ENCODE measurements at places on chromosomes 16 and 17. TPM values are rescaled to one million over a fixed set of nuclear protein-coding genes. Genes with fewer than 3 reads are reported as not detected.

GRCh38 chr17:81261096-81261495, 22.0 kb downstream of the NDUFAF8 start:
- no peak for DNase-seq

GRCh38 chr17:50265212-50265611, 9.1 kb upstream of the TMEM92 start:
- DNase-seq, result no peak

GRCh38 chr16:75361936-75362335, 71.4 kb downstream of the CFDP1 start:
- DNase-seq, result no peak

GRCh38 chr16:47725188-47725695, 264.1 kb downstream of the PHKB start:
- DNase-seq, result no peak

DNA sequence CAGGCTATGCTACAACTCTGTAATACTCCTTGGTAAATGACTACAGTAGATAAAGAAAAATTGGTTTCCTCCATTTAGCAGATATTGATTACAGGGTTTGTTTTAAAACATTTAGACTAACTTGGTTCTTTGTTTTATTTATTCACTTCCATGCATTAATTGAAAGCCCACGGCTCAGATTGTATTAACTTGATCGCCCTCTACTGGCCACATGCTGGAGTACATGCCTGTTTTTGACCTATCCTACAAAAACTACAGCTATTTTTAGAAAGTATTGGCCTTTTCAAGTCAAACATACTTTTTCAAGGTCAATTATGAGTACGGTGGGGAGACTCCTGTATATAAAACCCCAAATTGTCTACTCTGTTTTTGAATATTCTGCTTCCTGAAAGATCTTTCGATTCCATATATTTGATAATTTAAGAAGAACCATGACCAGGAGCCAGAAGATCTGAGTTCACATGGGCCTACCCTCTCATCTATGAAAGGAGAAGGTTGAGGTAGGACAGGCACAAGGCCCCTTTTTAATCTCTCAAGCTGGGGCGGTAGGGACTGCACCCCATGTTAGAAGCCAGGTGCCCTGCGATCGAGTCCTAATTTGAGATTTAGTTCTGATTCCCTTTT, 51.8 kb downstream of the CA10 start:
- peak; percentile 35 for DNase-seq

DNA sequence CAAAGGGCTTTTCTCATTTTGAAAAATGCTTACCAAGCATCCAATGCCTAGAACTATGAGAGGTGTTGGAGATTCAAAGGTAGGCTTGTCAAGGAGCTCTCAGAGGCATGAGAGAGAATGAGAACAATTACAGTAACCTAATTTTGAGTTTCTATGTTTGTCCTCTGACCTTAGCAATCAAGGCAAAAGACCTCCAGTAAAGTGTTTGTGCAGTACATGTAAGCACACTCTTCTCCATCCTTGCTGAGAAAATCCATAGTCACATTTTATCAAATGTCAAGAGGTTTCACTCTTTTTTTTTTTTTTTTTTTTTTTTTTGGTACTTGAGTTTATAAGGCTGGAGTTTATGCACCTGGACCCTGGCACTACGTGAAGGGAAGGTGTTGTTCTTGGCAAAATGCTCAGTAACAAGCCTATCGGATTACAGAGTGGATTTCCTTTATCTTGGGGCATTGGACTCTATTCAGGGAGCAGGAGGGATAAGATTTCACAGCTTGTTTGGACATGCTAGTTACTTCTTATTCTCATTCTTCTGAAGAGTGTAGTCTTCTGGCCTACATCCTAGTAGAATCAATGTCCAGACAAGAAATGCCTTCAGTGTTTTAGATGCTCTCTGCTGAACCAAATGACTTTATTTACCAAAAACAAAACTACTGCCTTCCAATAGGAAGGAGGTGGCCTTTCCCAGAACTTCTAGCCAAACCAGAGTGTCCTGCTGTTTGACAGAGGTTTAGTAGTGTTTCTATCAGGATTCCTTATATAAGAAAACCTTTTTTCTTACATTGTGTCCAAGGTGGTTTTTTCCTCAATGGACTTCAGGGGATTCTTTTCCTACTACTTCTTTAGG, 21.9 kb downstream of the KCNJ2 start:
- DNase-seq, result no peak

- no peak for DNase-seq
Observed at GRCh38 chr17:41972571-41973407, 6.2 kb downstream of the CNP start.

- DNase-seq, result no peak
Observed at GRCh38 chr17:61805399-61805798, 57.9 kb downstream of the BRIP1 start.

- DNase-seq, result no peak
Observed at GRCh38 chr17:32020943-32021614, 13.9 kb downstream of the LRRC37B start.

DNA sequence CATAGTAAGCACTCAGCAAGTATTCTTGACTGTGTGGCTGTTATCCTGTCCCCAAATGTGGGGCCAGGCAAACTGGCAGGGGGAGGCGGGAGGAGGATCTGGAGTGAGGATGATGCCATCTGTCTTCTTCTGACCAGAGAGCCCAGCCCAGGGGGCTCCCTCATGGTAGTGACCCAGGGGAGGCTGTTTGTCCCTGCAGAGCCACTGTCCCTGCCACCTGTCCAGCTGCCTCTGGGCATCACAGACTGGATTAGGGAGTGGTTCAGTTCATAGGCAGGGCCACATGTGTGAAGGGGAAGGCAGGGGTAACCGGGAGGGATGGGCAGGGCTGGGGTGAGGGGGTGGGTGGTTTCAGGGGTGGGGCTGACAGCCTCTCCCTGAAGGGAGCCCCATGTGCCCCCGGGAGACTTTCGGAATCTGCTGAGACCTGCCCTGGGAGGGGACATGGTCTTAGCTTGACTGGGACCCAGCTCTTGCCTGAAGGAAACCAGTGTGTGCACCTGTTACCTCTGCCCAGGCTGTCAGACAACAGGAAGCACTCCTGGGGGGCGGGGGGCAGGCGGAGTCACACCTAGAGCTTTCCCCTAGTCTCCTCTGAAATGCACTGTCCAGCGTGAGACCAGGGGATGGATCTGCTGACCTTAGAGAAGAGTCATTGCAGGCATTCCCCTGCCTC, 15.2 kb downstream of the ARHGAP23 start:
- no peak for DNase-seq

GRCh38 chr17:49496183-49496866, 1.2 kb downstream of the NGFR start:
- peak; percentile 34 for DNase-seq

- no peak for DNase-seq
Observed at GRCh38 chr16:995087-995486, 13.5 kb downstream of the SOX8 start.

DNA sequence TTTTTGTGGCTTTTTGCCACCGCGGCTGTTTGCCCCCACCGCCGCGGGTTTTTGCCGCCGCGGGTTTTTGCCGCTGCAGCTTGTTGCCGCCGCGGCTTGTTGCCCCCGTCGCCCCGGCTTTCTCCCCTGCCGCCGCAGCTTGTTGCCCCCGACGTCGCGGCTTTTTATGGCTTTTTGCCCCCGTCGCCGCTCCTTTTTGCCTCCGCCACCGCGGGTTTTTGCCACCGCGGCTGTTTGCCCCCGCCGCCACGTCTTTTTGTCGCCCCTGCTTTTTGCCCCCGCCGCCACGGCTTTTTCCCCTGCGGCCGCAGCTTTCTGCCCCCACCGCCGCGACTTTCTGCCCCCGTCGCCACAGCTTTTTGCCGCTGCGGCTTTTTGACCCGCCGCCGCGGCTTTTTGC, 149.5 kb downstream of the KCNJ18 start:
- DNase-seq, result no peak

DNA sequence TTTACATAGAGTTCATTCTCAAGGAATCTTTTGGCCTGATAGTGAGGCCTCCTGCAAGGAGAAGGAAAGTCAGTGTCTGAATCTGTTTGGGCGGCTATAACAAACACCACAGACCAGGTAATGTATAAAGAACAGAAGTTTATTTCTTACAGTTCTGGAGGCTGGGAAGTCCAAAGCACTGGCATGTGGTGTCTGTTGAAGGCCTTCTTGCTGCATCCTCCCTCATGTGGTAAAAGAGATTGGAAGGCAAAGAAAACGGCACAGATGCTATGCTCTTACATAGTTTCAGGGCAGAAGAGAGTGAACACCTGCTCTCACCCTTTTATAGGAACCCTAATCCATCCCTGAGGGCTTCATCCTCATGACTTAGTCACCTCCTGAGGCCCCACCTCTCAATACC, 31.2 kb upstream of the DNAJA2 start:
- DNase-seq, result no peak

- DNase-seq, result no peak
Observed at GRCh38 chr17:48004983-48005382, 32.6 kb downstream of the COPZ2 start.

Gene IL34
- 10.2 TPM for total RNA-seq

Gene STX4
- 26.3 TPM for total RNA-seq

Gene DPEP1
- 2.4 TPM for total RNA-seq

Gene MYH11
- total RNA-seq, result 23.3 TPM

Gene CARD14
- 7.3 TPM for total RNA-seq

Gene SPIRE2
- total RNA-seq, result 3.6 TPM

Gene ITGAD
- 0.10 TPM for total RNA-seq

Gene SLC13A5
- not detected for total RNA-seq

Data from skin of body (tissue), 3 donors.